Neuronal stem cell (in vitro differentiated cells): ENCODE measurements at places on chromosomes 6 and 20.

DNA sequence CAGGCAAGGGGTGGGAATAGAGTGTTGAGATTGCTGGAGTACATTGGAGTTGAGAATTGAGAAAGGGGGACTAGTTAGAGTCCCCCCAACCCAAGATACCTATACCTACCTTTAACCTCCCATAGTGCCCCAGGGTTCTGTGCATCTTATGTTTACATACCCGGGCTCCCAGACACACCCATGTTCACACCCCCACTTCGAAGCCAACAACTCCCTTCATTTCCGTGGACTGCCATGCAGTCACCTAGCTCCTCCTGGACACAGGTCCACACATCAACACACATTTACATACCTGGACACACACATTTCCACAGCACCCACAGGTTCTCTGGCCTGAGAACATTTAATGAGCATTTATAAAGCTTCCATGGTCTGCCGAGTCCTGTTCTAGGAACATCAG is 5.1 kb downstream of the TMEM63B start:
- DNase-seq, result no peak

GRCh38 chr6:89237158-89237557 is 20.0 kb upstream of the GABRR1 start:
- no peak for DNase-seq

DNA sequence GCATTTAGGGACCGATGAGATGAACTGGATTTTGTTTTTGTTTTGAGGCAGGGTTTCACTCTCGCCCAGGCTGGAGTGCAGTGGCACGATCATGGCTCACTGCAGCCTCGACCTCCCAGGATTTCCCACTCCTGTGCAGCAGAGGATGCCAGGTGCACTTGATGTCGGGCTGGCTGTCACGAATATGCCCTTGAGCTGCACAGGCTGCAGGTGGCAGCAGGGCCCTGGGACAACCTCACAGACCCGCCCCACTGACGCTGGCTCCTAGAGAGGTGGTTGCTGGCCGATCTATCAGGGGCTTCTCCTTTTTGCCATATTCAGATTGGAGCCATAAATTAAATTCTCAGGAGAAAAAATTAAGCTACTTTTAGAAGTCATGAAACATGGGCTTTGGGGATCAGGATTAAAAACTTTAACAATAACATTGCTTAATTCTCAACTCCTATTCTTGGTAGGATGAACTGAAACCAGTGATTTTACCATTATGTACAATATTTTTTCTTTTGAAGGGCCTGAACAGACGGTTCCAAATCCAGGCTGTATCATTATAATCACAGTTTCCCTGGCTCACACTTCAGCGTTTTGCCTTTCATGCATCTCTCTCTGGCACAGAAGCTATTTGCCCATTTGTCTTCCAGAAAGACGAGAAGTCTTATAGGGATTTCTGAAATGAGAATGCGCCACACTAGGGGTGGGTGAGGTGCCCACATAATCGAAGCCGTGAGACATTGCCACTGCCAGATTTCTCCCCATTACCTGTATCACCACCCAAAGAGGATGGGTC is 32.4 kb downstream of the NQO2 start:
- no peak for DNase-seq

- DNase-seq, result peak; percentile 35
Observed at GRCh38 chr6:28683945-28684538, 158.4 kb downstream of the GPX5 start.

DNA sequence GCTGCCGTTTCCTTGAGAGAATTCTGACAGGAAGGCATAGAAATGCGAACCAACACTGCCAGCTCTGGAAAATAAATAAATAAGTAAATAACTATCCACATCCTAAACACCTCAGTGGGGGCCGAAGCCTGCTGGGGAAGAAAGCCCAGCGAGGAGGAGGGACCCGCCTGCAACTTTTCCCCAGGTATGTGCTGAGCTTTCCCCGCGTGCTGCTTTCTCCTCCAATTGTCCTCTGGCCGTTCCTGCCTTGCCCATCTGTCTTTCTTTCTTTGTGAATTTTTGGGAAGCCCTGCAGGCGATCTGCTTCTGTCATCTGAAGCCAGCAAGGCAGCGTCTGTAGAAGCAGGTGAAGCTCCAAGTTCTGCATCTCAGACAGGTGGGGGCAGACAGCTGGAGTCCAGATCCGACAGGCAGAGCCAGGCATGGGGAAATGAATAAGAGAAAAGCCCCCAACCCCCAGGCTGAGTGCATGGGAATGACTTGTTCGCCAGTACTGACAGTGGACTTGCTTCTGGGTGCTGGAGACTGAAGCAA is 49.2 kb upstream of the IL17A start:
- DNase-seq, result no peak

DNA sequence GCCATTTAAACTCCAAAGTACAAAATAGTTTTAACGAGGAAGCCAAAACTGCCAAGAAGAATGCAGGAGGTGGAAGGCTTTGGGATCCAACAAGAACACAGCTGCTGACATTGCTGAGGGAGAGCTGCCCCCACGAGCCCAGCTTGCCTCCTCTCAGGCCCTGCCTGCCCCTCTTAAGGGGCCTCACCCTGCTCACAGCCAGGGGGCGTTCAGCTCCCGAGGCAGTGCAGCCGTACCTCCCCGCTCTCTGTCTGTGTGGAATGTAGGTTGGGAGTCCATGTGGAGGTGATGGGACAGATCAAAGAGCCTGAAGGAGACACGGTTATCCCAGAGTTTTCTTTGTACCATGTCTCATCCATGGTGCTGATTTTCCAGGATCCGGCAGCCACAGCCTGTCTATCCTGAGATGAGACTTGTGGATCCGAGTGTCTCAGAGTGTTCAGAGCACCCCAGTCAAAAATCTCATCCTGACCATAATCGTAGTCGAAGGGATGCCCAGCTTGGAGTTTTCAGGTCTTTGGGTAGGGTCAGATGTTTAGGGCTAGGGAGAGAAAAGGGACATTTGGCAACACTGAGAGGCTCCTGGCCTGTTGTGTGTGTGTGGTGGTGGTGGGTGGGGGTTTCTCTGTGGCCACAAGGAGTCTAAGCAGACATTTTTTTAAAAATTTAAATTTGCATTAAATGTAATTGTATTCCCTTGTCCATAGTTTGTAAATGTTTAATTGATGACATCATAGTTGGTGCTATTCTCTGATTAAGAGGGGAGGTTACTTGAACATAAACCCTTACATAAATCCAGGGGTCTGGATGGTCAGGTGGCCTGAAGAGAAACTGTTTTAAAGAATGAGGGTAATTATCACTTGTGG is 111.4 kb upstream of the CLDN20 start:
- DNase-seq, result no peak

- DNase-seq, result no peak
Observed at GRCh38 chr20:57415771-57416170, 24.6 kb downstream of the RBM38 start.

- DNase-seq, result no peak
Observed at GRCh38 chr20:44642203-44643153, 9.0 kb downstream of the ADA start.

- DNase-seq, result no peak
Observed at GRCh38 chr20:36606158-36607066, 833 bp downstream of the RAB5IF start.

DNA sequence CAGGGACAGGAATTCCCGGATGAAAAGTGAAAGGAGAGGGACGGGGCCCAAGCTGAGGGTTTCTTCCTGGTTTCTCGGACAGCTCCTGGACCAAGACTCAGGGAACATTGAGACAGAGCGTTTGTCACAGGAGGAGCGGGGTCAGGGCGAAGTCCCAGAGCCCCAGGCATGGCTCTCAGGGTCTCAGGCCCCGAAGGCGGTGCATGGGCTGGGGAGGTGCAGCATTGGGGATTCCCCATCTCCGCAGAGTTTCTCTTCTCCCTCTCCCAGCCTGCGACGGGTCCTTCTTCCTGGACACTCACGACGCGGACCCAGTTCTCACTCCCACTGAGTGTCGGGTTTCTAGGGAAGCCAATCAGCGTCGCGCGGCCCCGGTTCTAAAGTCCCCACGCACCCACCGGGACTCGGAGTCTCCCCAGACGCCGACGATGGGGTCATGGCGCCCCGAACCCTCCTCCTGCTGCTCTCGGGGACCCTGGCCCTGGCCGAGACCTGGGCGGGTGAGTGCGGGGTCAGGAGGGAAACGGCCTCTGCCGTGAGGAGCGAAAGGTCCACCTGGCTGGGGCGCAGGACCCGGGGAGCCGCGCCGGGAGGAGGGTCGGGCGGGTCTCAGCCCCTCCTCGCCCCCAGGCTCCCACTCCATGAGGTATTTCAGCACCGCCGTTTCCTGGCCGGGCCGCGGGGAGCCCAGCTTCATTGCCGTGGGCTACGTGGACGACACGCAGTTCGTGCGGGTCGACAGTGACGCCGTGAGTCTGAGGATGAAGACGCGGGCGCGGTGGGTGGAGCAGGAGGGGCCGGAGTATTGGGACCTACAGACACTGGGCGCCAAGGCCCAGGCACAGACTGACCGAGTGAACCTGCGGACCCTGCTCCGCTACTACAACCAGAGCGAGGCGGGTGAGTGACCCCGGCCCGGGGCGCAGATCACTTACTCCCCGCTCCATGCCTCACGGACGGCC is 54.6 kb upstream of the POLR1H start:
- DNase-seq, result no peak

- DNase-seq, result no peak
Observed at GRCh38 chr6:46078294-46078693, 51.5 kb upstream of the ENPP4 start.

GRCh38 chr6:45830441-45831139 is 185.1 kb downstream of the CLIC5 start:
- DNase-seq, result no peak

DNA sequence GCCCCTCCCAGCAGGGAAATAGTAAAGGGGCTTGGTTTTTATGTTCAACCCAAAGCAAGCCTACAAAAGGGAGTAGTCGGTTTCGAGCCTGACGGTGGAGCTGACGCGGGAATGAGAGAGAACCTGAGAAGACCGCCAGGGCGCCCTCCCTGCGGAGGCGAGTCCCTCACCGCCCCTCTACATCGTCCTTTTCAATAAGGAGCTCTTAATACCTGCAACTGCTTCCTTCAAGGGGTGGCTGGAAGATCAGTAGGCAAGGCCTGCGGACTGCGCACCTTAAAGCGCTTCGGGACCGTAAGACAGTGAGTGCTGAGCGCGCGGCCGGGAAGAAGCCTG is 709 bp upstream of the ZNF76 start:
- DNase-seq, result no peak

GRCh38 chr6:144415014-144415413 is 129.9 kb downstream of the UTRN start:
- no peak for DNase-seq

DNA sequence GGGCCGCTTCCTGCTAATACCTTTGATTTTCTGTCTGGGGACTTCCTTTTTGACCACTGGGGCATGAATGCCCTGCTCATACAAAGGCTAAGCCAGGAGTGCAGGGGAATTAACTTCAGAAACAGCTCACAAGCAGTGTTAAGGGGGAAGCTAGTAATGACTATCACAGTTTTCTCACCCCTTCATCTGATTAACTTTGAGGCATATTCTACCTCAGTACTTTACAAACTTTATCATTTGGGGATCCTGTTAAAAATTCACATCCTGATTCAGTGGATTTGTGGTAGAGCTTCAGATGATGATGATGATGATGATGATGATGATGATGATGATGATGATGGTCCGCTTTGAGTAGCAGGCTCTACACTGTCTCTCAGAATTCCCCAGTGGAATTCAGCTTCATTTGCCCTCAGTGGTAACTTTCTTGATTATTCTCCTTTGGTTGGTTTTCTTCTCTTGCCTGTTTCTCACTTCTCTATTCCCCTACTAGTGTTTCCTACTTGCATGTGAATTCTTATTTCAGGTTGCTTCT is 78.4 kb upstream of the TMEM170B start:
- DNase-seq, result no peak

- DNase-seq, result no peak
Observed at GRCh38 chr6:163710532-163711470, 296.3 kb downstream of the QKI start.

GRCh38 chr6:6861351-6861894 is 246.3 kb upstream of the RREB1 start:
- DNase-seq, result no peak

DNA sequence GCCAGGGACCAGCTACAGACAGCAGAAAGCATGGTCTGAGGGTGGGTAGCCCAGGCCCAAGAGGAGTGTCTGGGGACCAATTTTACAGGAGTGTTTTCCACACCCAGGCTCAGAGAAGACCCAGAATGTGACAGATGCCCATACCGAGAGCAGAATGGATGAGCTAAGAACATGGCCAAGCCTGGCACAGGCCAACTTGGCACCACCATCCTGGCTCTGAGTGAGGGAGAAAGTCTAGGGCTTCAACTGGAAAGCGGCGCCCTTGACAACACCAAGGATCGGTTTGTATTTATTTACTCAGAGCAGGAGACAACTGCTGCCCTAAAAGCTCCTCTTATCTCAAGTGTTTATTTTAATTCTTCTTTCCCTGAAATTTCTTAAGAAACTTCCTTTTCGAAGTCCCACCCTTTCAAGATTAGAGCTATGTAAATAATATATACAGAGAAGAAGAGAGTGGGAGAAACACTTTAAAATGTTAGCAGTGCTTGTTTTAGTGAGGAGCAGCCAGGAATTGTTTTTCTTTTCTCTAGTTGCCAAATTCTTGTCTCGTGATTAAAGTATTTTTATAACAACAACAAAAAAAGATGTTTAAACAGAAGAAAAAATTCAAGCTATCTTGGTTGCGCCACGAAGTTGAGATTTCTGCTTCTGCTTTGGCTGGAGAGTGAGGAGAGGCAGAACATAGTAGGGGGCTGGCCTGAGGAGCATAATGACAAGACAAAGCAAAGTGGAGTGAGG is 16.2 kb downstream of the TNXB start:
- DNase-seq, result no peak

DNA sequence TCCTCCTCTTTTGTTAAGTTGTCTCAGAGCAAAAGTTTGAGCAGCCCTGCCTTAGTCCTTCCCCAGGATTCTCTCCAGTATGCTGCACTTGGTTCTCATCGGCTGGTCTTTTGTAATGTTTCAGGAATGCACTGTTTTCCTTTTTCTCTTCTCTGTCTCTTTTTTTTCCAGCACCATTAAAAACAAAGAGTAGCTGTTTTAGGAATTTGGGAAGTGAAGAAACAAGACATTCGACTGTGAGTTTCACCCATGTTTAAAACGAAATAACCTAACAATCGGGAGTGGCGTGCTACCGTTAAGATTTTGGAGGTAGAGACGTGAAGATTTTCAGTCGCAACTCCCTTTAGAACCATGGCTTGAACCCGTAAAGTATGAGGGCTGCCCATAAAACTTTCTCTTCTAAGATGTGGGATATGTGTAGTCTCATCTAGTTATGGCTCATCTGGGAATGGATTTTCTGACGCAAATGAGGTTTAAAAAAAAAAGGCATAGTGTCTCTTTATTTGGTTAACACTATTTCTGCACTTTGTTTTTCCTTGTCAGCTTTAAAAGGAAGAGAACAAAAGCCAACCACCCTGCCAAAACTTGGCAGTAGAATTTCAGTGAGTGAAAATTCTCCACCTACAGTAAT is 35.9 kb upstream of the RAB23 start:
- DNase-seq, result no peak

GRCh38 chr20:51067792-51068191 is 44.9 kb upstream of the KCNG1 start:
- no peak for DNase-seq

- DNase-seq, result no peak
Observed at GRCh38 chr6:106648651-106649308, 19.4 kb downstream of the QRSL1 start.

DNA sequence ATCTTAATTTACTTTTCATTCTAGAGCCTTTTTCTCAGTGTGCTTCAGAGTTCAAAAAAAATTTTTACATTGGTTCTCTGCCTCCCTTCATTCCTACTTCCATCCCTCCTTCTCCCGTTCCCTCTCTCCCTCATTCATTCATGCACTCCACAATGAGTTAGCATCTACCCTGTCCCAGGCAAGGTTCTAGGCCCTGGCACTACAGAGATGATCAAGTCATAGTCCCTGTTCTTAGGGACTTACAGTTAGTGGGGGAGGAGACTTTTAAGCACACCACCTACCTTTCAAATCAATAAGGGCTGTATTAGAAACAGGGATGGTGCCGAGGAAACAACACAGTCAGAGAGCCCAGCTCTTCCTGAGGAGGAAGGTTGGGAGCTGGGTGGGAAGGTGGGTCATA is 40.3 kb downstream of the MAP3K5 start:
- DNase-seq, result no peak
